SK-N-DZ (cell line): ENCODE measurements at places on chromosomes 12 and 14.

- no peak for DNase-seq
Measured at GRCh38 chr12:18549598-18549997, 188.2 kb downstream of the PLCZ1 start.

GRCh38 chr12:77435446-77436091, 370.2 kb upstream of the E2F7 start:
- no peak for DNase-seq

GRCh38 chr14:61338457-61338856, 17.1 kb downstream of the PRKCH start:
- no peak for DNase-seq

DNA sequence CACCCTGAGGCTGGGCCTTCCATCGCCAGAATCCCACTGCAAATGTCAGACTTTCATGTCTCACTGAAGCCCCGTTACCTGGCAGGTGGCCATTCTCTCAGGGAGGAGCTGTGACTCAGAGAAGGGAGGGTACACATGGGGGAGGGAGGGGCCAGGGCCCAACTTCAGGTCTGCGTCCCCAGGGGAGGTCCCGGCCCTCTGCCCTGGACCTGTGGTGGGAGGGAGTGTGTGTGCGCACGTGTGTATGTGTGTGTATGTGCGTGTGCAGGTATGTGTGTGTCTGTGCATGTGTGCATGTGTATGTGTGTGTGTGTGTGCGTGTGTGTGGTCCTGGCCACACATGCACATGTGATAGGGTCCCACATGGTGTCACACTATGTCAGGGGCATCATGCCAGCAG, 50.9 kb downstream of the MVK start:
- DNase-seq = no peak

- no peak for DNase-seq
Measured at GRCh38 chr12:45244561-45245343, 28.9 kb downstream of the ANO6 start.

GRCh38 chr14:60566101-60566500, 57.2 kb downstream of the SIX6 start:
- no peak for DNase-seq

DNA sequence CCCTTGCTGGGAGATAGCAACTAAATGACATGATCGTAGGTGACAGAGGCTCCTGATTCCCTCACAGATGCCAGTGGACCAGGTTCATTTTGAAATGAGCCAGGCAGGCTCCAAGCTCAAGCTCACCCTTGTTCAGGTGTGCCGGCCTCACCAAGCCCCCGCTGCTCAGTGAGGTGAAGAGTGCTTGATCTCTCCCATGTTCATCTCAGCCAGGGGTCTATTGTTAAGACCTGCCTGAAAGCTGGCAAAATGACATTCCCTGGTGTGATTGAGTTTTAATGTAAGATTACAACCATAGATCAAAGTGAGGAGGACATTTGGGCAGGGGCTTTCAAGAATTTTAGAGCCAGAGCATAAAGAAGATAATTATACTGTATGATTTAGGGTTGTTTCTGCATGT, 497.9 kb downstream of the EGLN3 start:
- DNase-seq = no peak

DNA sequence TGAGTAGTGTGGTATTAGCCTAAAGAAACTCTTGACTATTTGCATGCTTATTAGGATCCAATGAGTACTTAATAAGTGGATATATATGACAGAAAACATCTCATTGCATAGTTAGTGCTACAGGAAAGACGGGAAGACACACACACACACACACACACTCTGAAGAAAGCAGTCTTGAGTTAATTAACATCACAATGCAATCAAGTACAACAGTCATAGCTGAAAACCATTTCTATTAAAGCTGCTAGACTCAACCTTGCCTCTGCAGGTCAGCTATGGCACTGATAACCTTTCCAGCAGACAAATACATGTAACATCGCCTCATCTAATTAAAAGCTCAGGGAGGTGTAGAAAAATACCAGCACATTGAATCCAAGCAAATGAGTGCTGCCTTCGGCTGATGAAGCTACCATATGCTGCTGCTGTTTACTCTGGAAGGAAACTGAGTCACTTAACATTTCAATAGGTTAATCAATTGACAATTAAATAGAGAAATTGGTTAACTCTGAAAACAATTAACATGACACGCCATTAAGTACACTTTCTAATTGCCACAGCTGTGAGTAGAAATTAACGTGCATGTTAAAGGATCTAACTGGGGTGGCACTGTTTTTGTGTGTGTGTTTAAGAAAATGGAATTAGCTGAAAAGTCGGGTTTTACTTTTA, 93.2 kb upstream of the OTX2 start:
- DNase-seq = no peak

DNA sequence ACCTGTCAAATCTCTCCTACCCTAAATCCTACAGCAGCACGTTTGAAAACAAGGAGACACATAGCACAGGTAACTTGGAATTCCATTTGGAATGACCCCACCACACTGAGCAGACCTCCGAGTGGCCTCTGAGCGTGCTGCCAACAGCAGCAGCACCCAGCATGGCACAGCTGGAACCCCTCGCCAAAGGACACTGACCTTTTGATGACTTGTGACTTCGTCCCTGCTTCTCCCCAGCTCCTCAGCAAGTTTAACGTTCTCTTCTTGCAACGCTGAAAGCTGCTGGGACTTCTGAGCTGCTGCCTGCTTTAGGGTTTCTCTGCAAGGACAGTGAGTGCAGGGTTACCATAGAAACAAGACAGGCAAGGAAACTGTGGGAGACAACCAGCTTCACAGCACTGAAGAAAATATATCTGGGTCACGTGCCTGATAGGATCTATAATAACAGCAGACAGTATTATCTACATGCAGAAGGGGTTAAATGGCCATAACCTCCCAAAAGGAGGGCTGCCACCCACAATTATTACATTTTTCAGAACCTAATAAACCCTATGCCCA, 43.3 kb upstream of the VPS33A start:
- DNase-seq = peak; percentile 43

DNA sequence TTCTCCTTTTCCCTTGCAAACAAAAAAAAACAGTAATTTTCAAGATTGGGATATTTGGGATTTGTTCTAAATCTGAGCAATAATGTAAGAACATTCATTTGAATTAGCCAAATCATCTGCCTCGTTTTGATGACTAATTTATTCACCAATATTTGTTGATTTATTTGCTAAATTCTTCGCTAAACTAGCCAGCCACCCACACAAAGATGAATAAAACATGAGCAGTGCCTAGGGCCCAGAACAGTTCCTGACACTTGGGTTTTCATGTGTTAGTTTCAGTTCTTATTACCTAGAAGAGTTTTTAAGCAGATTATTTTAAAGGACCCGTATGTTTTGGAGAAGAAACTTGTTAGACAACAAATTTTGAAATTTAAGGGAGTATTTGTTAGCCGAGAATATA, 1.4 kb downstream of the ETNK1 start:
- DNase-seq = no peak

DNA sequence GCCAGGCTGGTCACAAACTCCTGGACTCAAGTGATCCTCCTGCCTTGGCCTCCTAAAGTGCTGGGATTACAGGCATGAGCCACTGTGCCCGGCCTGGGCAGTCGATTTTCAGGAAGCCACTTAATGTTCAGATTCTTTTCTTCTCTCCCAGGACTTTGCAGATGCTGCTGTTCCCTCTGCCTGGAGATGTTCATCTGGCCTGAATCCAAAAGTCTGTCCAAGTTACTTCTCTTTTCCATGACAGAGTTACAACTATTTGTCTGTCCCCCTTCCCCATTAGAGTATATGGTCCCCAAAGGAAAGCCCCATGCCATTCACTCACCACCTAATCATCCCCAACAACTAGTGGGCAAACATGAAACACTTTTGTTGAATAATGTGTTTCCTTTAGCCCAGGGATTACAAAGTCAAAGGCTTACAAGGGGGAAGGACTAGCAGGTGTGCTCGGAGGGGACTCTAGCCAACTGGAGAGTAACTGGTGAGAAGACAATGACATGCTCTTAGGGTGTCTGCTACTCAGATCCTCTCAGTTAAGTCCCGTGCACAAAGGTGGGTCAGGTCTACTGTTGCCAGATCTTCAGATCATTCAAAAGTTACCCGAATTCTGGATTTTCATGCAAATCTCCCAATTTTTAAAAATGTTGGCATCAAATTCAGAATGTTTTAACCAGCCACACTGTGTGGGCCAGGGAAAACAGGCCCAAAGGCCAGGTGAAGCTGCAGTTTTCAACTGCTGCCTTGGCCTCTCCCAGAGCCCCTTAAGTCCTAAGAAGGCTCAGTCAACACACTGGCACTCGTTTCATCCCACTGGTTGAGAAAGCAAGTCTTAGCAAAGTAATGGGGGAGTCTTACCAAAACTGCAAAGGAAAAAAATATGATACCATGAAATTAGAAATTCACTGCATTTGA, 29.6 kb downstream of the NUDT4 start:
- no peak for DNase-seq

DNA sequence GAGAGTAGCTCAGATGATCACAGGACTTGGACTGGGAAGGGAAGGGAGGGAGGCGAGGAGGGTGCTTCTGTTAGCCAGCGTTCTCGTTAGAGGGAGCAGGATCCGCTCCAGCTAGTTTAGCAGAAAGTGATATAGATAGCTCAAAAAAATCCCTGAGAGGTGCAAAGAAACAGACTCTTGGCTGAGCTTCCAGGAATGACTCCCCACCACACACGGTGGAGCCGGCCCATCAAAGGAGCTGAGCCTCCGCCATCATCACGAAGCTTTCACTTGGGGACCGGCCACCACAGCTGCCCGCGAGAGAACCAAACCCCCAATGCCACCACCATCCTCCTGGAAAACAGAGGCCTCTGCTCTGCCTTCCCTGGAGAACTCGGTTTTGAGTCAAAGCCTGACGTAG, 124.6 kb upstream of the BCL2L14 start:
- DNase-seq = no peak

GRCh38 chr12:86261578-86261977, 5.4 kb upstream of the MGAT4C start:
- no peak for DNase-seq

GRCh38 chr14:54085841-54086240, 129.2 kb upstream of the BMP4 start:
- DNase-seq = no peak
